ENCODE measurements at places on chromosomes 2 and 18.

GRCh38 chr2:181036848-181037603 is 56.6 kb downstream of the UBE2E3 start:
- no peak for DNase-seq

DNA sequence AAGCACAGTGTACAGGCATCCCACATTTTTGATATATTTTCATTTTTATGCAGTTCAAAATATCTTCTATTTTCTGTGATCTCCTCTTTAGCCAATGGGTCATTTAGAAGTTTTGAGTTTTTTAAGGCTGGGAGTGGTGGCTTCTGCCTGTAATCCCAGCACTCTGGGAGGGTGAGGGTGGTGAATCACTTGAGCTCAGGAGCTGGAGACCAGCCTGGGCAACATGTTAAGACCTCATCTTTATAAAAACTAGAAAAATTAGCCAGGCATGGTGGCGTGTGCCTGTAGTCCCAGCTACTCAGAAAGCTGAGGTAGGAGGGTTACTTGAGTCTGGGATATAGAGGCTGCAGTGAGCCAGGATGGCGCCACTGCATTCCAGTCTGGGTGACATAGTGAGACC is 17.8 kb downstream of the UBR3 start:
- DNase-seq: no peak

GRCh38 chr2:232203936-232204335 is 174.6 kb upstream of the ALPP start:
- no peak for DNase-seq

- no peak for DNase-seq
Observed at GRCh38 chr2:203948733-203949132, 12.2 kb downstream of the ICOS start.
